Peyer's patch (tissue), 4 donors: ENCODE measurements at places on chromosomes 2 and 18. TPM values are rescaled to one million over a fixed set of nuclear protein-coding genes. Genes with fewer than 3 reads are reported as not detected.
A peak's percentile ranks its signal among the peaks of the same experiment; 100 is the strongest.

Gene CCT4
- total RNA-seq = 31.5 TPM

- no peaks in the 10 kb centered on the region for H3K27me3 ChIP-seq
- no peaks in the 10 kb centered on the region for H3K4me1 ChIP-seq
- DNase-seq = no peak
- H3K27ac ChIP-seq = no peak overlapping the region
- H3K4me3 ChIP-seq = no peak overlapping the region
- no peaks in the 10 kb centered on the region for H3K36me3 ChIP-seq
Measured at GRCh38 chr2:150442484-150442883, 45.0 kb downstream of the RND3 start.

DNA sequence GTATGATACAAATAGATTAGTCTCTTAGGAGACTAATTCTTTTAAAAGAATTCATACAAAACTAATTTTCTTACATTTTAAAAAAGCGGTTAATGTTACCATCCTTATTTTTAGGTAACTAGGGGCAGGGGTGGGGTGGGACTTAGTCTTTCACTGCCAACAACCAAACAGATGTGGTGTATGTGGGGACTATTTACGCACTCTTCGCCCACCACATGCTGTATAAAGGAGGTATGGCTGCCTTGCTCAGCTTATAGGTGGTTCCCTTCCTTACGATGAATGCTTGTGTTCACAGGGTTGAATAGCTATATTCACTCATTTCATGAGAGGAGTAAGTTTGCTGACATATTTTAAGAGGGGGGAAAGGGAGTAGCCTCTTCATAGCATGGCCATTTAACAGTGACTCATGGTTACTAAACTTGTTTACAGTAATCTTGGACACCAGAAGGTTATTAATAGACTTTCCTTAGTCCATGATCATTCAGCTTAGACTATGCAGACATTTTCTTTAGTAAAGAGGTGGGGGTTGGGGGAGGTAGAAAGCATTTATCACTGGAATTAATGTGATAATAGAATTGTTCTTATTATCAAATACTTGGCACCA is 61.8 kb downstream of the CAB39 start:
- peak overlapping the region; percentile 33 for H3K27ac ChIP-seq
- no peaks in the 10 kb centered on the region for H3K36me3 ChIP-seq
- no peak for DNase-seq
- no peak overlapping the region for H3K4me3 ChIP-seq
- H3K4me1 ChIP-seq = no peaks in the 10 kb centered on the region
- H3K27me3 ChIP-seq = no peaks in the 10 kb centered on the region

GRCh38 chr18:3566851-3567250 is 116.9 kb downstream of the TGIF1 start:
- H3K4me1 ChIP-seq = no peaks in the 10 kb centered on the region
- no peak overlapping the region for H3K4me3 ChIP-seq
- no peaks in the 10 kb centered on the region for H3K27me3 ChIP-seq
- no peak overlapping the region for H3K27ac ChIP-seq
- DNase-seq = no peak

- no peak overlapping the region for H3K4me3 ChIP-seq
- no peak overlapping the region for H3K27ac ChIP-seq
- no peak for DNase-seq
- H3K27me3 ChIP-seq = no peaks in the 10 kb centered on the region
- H3K4me1 ChIP-seq = no peaks in the 10 kb centered on the region
Measured at GRCh38 chr2:73593680-73594079, 48.5 kb downstream of the NAT8 start.

DNA sequence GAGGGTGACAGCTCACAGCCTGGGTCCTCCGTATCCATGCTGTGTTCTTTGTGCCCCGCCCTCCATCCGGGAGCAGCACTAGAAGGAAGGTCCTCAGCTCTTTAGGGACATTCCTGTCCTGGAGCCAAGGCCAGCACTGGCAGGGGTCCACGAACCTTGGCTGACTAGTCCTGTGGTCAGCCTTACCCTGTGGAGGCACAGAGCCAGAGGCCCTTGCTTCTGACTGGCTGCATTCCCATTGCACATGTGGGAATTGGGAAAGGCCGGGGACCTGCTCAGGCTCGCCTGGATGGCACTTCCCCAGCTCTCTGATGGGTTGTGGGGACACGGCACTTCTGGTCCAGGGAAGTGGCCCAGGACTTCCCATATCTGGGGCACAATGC is 24.9 kb upstream of the RHOB start:
- H3K4me3 ChIP-seq = no peak overlapping the region
- H3K36me3 ChIP-seq = no peaks in the 10 kb centered on the region

GRCh38 chr2:135991861-135992260 is 6.4 kb upstream of the DARS1 start:
- H3K4me1 ChIP-seq = no peaks in the 10 kb centered on the region
- DNase-seq = no peak
- H3K27ac ChIP-seq = no peak overlapping the region
- no peak overlapping the region for H3K4me3 ChIP-seq
